ENCODE measurements at places on chromosomes 12 and 14.

- DNase-seq, result peak; percentile 93
Observed at GRCh38 chr12:121872546-121873215, 14.0 kb upstream of the HPD start.

DNA sequence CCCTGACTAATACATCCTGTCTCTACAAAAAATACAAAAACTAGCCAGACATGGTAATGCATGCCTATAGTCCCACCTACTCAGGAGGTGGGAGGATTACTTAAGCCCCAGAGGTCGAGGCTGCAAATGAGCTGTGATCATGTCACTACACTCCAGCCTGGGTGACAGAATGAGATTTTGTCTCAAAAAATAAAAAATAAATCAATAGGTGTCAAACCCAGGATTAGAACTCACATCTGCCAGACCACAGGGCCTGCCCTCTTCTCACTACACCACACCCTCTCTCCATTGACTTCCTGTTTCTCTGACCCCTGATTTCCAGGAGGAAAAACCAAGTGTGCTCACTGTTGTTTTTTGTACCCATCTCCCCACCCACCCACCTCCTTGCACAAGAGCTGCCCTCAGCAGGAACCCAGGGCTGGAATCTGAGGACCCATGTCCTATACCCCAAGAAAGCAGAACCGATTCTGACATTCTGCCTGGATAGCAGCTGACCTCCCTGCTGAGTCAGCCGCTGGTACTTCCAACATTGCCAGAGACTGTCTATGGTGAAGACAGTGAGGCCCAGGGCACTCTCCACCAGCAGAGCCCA, 6.2 kb downstream of the CMKLR1 start:
- peak; percentile 76 for DNase-seq

DNA sequence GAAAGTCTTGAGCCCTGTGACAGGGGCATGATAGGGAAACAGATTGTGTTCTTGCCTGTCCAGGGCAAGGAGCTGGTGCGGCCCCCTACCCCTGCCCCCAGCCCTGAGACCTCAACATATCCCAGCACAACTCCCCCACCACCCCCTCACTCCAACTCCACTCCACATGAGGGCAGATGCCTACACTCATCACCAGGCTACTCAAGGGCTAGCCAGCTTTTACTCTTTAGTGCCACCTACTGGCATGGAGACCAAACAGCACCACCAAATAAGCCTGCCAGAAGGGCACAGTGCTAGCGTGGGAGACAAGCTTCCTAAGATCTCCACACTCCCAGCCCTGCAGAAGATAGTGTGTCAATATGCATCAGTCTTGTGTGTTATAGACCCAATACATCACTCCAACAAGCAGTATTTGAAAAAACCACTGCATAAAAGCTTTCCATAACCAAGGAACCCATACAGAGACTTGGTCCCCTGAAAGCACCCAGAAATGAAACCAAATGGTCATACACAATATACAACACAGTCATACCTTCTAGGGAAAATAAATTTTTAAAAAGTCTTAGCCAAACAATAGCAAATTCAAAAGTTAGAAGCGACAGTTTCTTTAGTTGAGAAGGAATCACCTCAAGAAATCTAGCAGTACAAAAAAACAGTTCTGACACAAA, 154.4 kb downstream of the KCNK10 start:
- DNase-seq, result peak; percentile 2

DNA sequence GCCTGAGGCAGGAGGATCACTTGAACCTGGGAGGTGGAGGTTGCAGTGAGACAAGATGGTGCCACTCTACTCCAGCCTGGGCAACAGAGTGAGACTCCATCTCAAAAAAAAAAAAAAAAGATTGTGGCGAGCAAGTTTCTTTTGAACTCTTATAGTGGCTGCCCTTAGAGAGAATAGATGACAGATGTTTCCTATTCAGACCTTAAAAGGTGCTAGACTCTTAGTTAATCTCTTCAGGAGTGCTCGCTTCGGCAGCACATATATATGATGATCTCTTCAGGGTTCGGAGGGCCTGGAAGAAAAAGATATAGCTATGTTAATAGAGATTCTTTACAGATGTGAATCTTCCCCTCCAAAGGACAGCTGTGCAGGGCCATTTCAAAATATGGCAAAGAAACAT, 73.1 kb upstream of the AMN1 start:
- no peak for DNase-seq

Data from fibroblast of gingiva (primary cell).